ENCODE measurements at places on chromosomes 6 and 20. TPM values are rescaled to one million over a fixed set of nuclear protein-coding genes. Genes with fewer than 3 reads are reported as not detected.

SAMD5 gene
- not detected for total RNA-seq

TSHZ2 gene
- total RNA-seq, result not detected

PPIL6 gene
- 2.5 TPM for total RNA-seq

RIMS4 gene
- 0.40 TPM for total RNA-seq

SLC44A4 gene
- 238 TPM for total RNA-seq

CALHM5 gene
- not detected for total RNA-seq

CST4 gene
- not detected for total RNA-seq

SOX18 gene
- not detected for total RNA-seq

ENPP3 gene
- total RNA-seq, result not detected

ZSCAN9 gene
- total RNA-seq, result 25.8 TPM

GPR6 gene
- not detected for total RNA-seq

CEP43 gene
- total RNA-seq, result 34.9 TPM

HLA-DRA gene
- total RNA-seq, result 173 TPM

DEFB123 gene
- total RNA-seq, result not detected

FOXA2 gene
- 1.1 TPM for total RNA-seq

PRR18 gene
- total RNA-seq, result not detected

C2 gene
- total RNA-seq, result 6.3 TPM

PTPRA gene
- 33.2 TPM for total RNA-seq

DOK5 gene
- total RNA-seq, result 0.17 TPM

EFCAB8 gene
- total RNA-seq, result 1.1 TPM

SEMG1 gene
- total RNA-seq, result 0.21 TPM

KHDC3L gene
- total RNA-seq, result not detected

MMS22L gene
- 30.8 TPM for total RNA-seq

MYCT1 gene
- not detected for total RNA-seq

TP53INP2 gene
- total RNA-seq, result 5.0 TPM

PARD6B gene
- total RNA-seq, result 114 TPM

CHRNA4 gene
- total RNA-seq, result not detected

TNF gene
- total RNA-seq, result 0.68 TPM

WFDC12 gene
- total RNA-seq, result not detected

DPPA5 gene
- not detected for total RNA-seq

SAPCD1 gene
- 26.6 TPM for total RNA-seq

MDFI gene
- 23.9 TPM for total RNA-seq

DNMT3B gene
- 8.4 TPM for total RNA-seq

RIPPLY2 gene
- not detected for total RNA-seq

EPPIN gene
- total RNA-seq, result not detected

MTG2 gene
- 92.6 TPM for total RNA-seq

IPCEF1 gene
- total RNA-seq, result 0.29 TPM

SNAP25 gene
- total RNA-seq, result 0.73 TPM

All from Calu3 (cell line).